ENCODE measurements at places on chromosomes 11 and 22. TPM values are rescaled to one million over a fixed set of nuclear protein-coding genes. Genes with fewer than 3 reads are reported as not detected.

- no peak overlapping the region for H3K27ac ChIP-seq
- peaks cover 2% of the 10 kb centered on the region for H3K4me1 ChIP-seq
- no peak overlapping the region for H3K4me3 ChIP-seq
These were observed 23.9 kb upstream of the TCF20 start for GRCh38 chr22:42294034-42294985.

- DNase-seq: no peak
- H3K4me1 ChIP-seq: no peaks in the 10 kb centered on the region
- H3K36me3 ChIP-seq: no peaks in the 10 kb centered on the region
- H3K27me3 ChIP-seq: no peaks in the 10 kb centered on the region
- H3K4me3 ChIP-seq: no peak overlapping the region
These were observed 710.2 kb downstream of the TBC1D22A start for GRCh38 chr22:47472636-47473035.

GRCh38 chr11:127002669-127003259 lies 2.2 kb upstream of the KIRREL3 start:
- H3K4me3 ChIP-seq: no peak overlapping the region
- no peaks in the 10 kb centered on the region for H3K36me3 ChIP-seq
- no peak for DNase-seq
- no peak overlapping the region for H3K27ac ChIP-seq
- H3K4me1 ChIP-seq: no peaks in the 10 kb centered on the region

GRCh38 chr11:3826721-3827120 lies 14.0 kb downstream of the RHOG start:
- no peaks in the 10 kb centered on the region for H3K4me1 ChIP-seq
- no peak overlapping the region for H3K4me3 ChIP-seq
- no peak for DNase-seq
- H3K36me3 ChIP-seq: peaks cover 6% of the 10 kb centered on the region
- H3K27me3 ChIP-seq: no peaks in the 10 kb centered on the region

DNA sequence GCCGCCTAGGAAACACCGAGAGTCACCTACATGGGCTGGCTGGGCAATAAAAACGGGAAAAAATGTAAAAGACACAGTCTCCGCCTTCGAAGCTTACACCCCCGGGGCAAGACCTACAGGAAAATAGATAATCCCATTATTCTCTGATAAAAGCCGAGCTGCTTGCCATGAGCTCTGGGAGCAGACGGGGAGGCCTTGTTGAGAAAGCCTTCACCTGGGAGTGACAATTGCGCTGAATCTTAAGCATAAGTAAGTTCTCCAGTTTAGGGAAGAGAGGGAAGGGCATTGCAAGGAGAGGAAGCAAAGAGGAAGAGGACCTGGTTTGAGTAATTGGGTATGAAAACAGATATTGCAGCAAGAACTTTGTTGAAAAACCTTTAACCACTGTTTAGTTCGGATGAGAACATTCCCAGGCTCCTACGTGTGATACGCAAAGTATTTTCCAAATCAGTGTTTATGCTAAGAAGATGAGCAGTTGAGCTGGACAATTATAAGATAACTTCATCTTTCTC lies 813 bp upstream of the BTBD10 start:
- peak overlapping the region; percentile 75 for H3K27ac ChIP-seq
- H3K4me1 ChIP-seq: peaks cover 3% of the 10 kb centered on the region
- no peak for DNase-seq
- H3K4me3 ChIP-seq: peak overlapping the region; percentile 91

GRCh38 chr11:1694064-1694845 lies 2.7 kb upstream of the KRTAP5-6 start:
- peak; percentile 88 for DNase-seq
- no peaks in the 10 kb centered on the region for H3K36me3 ChIP-seq
- peak overlapping the region; percentile 52 for H3K4me3 ChIP-seq
- no peaks in the 10 kb centered on the region for H3K27me3 ChIP-seq

GRCh38 chr11:95268391-95268790 lies 37.4 kb upstream of the SESN3 start:
- no peaks in the 10 kb centered on the region for H3K36me3 ChIP-seq
- no peaks in the 10 kb centered on the region for H3K27me3 ChIP-seq
- no peak overlapping the region for H3K4me3 ChIP-seq
- no peak for DNase-seq
- H3K27ac ChIP-seq: no peak overlapping the region
- no peaks in the 10 kb centered on the region for H3K4me1 ChIP-seq

DNA sequence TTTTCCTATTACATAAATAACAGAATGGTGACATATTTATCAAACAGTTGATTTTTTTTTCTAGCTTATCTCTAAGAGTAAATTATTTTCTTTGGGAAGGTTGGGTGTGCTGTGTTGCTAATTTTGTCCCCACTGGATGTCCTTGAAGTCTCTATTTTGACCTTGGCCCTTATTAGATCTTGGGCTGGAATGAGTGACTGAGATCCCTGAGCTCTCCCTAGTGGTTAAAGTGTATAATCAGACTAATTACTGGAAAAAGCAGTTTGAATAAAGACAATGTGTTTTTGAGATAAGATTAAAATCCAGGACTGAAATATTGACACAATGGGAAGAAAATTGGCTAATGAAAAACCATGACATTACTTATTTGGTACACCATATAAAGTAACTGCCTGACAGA lies 56.1 kb downstream of the AASDHPPT start:
- no peak overlapping the region for H3K27ac ChIP-seq
- no peak for DNase-seq
- no peaks in the 10 kb centered on the region for H3K27me3 ChIP-seq
- H3K36me3 ChIP-seq: no peaks in the 10 kb centered on the region
- H3K4me3 ChIP-seq: no peak overlapping the region

NAP1L4 gene
- polyA plus RNA-seq: 120 TPM

TMEM121B gene
- polyA plus RNA-seq: 0.19 TPM

GRCh38 chr11:128171506-128171905 lies 415.9 kb downstream of the ETS1 start:
- H3K4me3 ChIP-seq: no peak overlapping the region
- DNase-seq: no peak
- H3K27ac ChIP-seq: no peak overlapping the region
- no peaks in the 10 kb centered on the region for H3K4me1 ChIP-seq
- no peaks in the 10 kb centered on the region for H3K27me3 ChIP-seq
- no peaks in the 10 kb centered on the region for H3K36me3 ChIP-seq

DNA sequence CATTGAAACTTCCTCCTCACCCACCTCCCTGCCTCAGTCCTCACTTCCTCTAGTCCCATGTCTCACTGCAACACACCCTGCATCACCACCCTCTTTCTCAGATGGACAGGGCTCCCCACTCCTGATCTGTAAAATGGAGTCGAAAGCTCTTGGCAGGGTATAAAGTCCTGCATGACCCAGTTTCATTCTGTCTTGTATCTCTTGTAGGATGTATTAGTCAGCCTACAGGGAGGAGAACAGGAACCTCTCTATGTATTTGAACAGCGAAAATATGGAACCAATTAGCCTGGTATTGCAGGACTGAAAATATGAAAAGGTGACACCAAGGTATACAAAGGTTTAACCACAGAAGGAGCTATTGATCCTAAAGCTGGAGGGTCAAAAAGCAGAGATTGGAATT lies 156.9 kb upstream of the SNX19 start:
- H3K4me1 ChIP-seq: no peaks in the 10 kb centered on the region
- no peak overlapping the region for H3K27ac ChIP-seq

KIAA1671 gene
- polyA plus RNA-seq: 7.3 TPM

GRCh38 chr22:20546541-20546950 lies 39.1 kb downstream of the MED15 start:
- no peak for DNase-seq
- H3K36me3 ChIP-seq: peaks cover 8% of the 10 kb centered on the region
- no peaks in the 10 kb centered on the region for H3K27me3 ChIP-seq
- H3K27ac ChIP-seq: no peak overlapping the region
- peaks cover 12% of the 10 kb centered on the region for H3K4me1 ChIP-seq

DNA sequence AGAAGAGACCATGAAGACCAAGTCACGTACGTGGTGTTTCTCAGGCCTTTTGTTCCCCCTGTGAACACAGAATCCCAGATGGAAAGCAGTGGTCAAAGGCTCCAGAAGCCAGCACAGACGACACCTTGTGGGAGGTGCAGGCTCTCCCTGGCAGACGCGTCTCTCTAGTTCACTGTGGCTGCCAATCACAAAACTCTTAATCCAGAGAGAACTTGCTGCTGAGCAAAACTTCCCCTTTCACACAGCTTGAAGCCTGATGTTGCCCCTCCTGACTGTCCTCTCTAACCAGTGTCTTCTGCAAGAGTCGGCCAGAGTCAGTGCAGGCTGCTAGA lies 67.1 kb downstream of the PIWIL3 start:
- H3K27me3 ChIP-seq: no peaks in the 10 kb centered on the region
- H3K4me1 ChIP-seq: no peaks in the 10 kb centered on the region
- H3K36me3 ChIP-seq: no peaks in the 10 kb centered on the region
- H3K4me3 ChIP-seq: no peak overlapping the region
- no peak overlapping the region for H3K27ac ChIP-seq

- peak overlapping the region; percentile 67 for H3K27ac ChIP-seq
- H3K27me3 ChIP-seq: no peaks in the 10 kb centered on the region
- DNase-seq: peak; percentile 96
These were observed 230.4 kb downstream of the ST3GAL4 start for GRCh38 chr11:126585774-126586491.

IGLL1 gene
- polyA plus RNA-seq: not detected

DNA sequence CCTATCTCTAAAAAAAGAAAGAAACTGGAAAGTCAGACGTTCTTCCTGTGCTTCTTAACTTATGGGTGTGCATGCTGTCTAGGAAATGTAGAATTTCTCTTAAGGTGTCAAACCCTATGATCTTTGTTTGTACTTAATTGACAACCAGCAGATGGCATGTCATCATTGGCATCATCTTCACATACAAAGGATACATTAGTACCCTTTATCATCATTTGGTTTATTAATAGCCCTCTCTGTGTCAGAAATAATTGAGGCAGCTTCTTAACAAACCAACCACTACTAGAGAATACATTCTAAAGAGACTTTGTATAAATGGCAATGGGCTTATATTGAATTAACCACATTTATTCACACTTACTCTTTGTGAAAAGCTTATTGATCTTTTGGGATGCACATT lies 13.9 kb downstream of the SRPRA start:
- no peaks in the 10 kb centered on the region for H3K4me1 ChIP-seq
- no peak overlapping the region for H3K4me3 ChIP-seq
- no peak overlapping the region for H3K27ac ChIP-seq

DNA sequence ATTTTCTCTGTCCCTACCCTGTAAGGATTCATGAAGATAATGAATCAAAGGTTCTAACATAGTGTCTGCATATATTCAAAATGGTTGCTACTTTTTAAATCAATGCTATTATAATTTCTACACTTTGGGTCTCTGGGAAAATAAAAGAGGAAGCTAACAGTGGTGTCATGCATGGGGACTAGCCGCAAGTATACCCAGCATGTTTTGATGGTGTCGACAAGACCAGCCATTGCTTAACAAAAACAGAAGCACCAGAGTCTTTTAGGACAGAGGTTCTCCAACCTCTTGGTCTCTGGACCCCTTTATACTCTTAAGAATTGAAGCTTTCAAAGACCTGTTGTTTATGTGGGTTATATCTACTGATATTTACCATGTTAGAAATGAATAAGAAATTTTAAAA lies 37.8 kb downstream of the RNF141 start:
- H3K4me1 ChIP-seq: no peaks in the 10 kb centered on the region
- H3K27ac ChIP-seq: no peak overlapping the region
- no peak overlapping the region for H3K4me3 ChIP-seq
- DNase-seq: no peak
- peaks cover 11% of the 10 kb centered on the region for H3K36me3 ChIP-seq

DNA sequence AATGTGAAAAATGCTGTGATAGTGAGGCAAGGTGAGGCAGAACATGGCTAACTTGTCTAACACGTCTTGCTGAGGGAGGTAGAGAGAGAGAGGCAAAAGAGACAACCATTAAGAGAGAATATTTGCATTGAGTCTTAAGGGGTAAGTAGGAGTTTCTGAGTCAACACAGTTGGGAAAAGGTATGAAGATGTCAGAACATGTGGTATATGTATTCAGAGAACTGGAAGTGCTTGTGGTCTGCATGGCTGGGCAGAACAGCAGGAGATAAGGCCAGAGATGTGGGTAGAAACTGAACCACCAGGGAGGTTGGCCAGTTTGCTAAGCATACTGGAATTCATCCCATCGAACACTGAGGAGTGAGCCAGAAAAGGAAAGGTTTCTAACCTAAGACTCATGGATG lies 25.0 kb upstream of the SLC5A1 start:
- H3K36me3 ChIP-seq: no peaks in the 10 kb centered on the region
- DNase-seq: no peak
- no peak overlapping the region for H3K4me3 ChIP-seq
- H3K4me1 ChIP-seq: no peaks in the 10 kb centered on the region

DNA sequence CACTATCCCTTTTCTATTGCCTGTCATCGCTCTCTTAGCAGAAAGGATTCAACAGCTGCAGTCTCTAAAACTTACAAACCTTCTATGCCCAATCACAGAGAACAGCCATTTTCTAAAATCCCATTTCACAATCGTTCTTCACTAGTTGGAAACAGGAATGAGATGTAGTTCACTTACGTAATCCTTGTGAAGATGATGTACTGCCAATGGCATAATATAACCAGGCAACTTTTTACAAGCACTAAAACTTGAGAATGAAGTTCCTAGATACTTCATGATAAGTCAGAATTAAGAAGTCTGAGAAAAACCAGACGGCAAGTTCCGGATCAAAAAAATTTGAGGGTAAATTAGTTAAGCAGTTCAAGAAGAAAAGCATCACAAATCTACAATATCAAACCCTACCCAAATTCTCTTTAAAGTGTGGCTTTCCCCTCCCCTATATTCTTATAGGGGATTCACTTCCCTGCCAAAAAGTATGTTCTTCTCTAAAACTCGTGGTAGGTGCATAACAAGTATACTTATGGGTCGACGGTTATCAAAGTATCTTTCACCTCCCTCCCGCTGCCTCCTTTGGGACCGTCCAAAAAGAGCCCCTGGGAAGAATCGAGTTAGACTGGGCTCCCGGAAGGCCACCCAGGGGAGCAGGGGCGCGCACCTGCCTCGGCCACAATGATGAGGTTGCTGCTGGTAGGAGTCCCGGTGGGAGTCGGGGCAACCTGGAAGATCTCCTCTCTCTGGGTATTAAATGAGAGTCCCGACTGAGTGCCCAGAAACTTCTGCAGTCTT lies 666 bp downstream of the MSANTD4 start:
- H3K27ac ChIP-seq: peak overlapping the region; percentile 52
- peaks cover 2% of the 10 kb centered on the region for H3K4me1 ChIP-seq
- no peaks in the 10 kb centered on the region for H3K27me3 ChIP-seq
- no peak for DNase-seq
- H3K4me3 ChIP-seq: peak overlapping the region; percentile 93
- H3K36me3 ChIP-seq: no peaks in the 10 kb centered on the region

Measured in kidney (tissue), 22 donors.